ENCODE measurements at places on chromosomes 2 and 18.

- no peak for DNase-seq
These were observed 81.8 kb upstream of the CDCA7 start for GRCh38 chr2:173272849-173273248.

GRCh38 chr2:229133155-229133772 lies 137.8 kb downstream of the PID1 start:
- DNase-seq: no peak

DNA sequence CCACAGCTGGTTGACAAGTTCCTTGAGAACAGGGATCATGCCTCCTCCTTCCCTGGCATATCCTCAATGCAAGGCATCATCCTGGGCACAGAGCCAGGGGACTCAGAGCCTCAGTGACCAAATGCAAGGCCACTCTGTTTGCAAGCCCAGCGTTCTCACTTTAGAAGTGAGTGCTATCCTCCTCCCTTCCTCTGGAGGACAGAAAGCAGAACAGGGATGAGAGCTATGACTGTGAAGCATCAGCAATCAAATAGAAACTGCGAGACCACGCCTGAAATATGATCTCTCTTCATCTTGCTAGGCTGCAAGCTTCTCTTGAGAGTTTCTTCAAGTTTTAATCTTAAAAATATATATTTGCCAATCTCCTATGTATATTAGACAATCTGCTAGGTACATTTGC lies 119.8 kb downstream of the LRATD1 start:
- DNase-seq: no peak

GRCh38 chr2:240179186-240179815 lies 38.8 kb upstream of the OTOS start:
- DNase-seq: no peak

Measured in T follicular helper cell (primary cell).